Mucosa of gallbladder (tissue), 1 donor: ENCODE measurements at places on chromosomes 4 and X. TPM values are rescaled to one million over a fixed set of nuclear protein-coding genes. Genes with fewer than 3 reads are reported as not detected.
A peak's percentile ranks its signal among the peaks of the same experiment; 100 is the strongest.

DNA sequence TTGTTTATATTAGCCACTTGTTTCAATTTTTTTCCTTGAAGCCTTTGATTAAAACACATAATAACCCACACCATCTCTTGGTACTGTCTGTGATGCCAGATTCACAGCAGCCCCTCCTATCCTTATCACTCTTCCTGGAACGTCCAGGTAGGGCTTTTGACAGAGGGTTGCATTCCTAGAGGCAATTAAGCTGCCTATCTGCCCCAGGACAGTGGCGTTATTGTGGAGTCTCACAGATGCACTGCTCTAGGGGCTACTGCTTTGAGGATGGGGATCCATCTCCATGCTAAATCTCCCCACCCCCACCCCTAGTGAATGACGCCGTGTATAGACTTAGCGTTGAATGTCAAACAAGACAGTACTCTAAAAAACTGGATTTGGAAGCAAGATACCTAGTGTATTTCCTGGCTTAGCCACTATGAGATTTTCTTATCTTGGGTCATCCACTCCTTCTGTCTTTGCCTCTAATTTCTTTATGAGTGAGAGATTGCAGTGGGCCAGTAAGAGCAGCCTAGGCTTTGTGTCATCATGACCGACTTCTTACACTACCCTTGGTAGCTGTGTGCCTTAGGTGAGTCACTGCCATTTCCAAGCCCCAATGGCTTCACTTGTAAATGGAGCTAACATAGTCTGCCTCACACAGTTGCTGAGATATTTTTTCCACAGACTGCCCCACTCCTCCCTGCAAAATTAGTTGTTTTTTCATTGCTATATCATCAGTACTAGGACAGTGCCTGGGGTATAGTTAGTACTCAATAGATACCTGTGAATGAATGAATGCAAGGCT, 90.9 kb downstream of the EGF start:
- no peak for DNase-seq

Gene NHS
- 5.6 TPM for total RNA-seq

Gene PIR
- total RNA-seq, result 25.1 TPM

Gene DGAT2L6
- total RNA-seq, result not detected

DNA sequence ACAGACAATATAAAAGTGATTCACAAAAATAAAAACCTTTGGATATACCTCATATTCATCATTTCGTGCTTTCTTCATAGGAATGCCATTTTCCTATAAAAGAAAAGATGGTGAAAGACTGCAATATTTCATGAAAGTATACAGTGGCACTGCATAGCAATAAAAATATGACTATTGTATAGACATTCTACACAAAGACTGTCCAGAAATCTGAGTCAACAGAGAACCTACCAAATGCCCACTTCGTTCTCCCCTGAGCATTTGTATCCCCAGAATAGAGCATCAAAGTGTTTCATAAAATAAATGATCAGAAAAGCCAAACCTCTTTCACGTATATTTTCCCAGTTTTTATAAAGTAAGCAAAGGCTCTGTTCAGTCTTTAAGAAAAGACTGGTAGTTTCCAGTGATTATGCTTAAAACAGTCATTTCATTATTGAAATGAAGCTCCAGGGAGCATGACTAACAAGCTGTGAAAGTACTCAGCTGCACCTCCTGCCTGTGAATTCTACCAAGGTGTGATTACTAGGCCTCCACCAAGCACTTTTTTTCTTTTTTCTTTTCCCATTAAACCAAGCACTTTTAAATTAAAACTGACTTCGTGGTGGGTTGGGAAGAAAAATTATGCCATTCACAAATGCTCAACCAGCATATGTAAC, 20.2 kb downstream of the PPA2 start:
- DNase-seq, result no peak

DNA sequence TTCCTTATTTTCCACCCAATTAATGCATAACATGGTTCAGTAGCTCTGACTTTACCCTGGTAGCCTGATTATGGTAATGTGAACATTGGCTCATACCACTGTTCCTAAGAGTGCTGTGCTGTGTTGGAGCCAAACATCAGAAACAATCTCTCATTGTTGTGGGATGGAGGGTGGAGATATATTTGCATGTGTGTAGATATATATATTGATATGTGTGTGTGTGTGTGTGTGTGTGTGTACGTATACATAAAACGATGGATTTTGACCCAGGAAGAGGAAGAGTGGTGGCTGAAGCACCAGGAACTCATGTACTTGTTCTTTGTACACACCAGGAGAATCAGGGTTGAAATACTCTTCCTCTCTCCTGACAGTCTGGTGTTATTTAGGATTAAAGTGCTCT, 247.7 kb downstream of the IL15 start:
- DNase-seq, result no peak

Gene ARMCX4
- total RNA-seq, result 12.7 TPM

Gene MAGEC1
- not detected for total RNA-seq

- no peak for DNase-seq
These were observed 4.8 kb upstream of the DAPP1 start for GRCh38 chr4:99811850-99812249.

DNA sequence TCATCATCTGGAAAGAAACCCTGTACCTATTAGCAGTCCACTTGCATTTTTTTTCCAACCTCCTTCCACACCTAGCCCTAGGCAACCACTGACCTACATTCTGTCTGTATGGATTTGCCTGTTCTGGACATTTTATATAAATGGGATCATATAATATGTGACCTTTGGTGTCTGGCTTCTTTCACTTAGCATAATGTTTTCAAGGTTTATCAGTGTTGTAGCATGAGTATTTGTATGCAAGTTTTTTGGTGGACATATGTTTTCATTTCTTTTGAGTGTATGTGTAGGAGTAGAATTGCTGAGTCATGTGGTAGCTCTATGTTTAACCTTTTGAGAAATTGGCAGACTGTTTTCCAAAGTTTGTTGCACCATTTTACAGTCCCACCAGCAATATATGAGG, 198.6 kb downstream of the CEP135 start:
- DNase-seq, result no peak

Gene CFAP47
- total RNA-seq, result 0.17 TPM

DNA sequence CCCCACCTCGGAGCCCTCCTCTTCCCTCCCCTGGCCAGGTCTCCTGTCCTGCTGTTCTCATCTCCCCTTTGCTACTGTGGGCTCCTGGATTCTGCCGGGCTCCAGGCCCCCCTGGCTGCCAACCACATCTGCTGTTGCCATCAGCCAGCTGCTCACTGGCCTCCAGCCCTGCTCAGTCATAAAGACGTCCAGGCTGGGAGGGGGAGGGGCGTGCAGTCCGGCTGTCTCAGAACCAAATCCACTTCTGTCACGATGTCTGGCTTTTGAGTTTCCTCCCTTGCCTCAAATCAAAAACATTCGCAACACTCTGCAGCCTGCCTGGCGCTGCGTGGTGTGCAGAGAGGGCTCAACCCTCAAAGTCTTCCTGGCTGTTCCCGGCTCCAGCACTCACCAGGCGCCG, 7.1 kb downstream of the RASL11B start:
- DNase-seq, result peak; percentile 14

DNA sequence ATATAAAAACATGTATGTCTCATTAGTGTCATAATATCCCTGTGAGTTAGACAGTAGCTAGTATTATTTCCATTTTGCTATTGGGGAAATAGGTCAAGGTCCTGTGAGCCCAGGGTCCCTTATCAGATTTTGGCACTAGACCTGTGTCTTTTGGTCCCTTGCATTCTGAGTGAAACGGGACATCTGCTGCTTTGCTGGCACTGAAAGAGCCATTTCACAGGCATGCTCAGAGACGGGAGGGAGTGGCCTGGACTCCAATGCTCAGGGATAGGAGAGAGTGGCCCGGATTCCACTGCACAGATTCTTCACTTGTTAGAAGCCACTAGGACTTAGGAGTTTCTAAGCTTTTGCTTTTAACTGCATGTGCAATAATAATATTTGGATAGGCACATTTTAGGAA, 177.2 kb downstream of the TSPAN5 start:
- DNase-seq, result no peak

Gene DIAPH2
- total RNA-seq, result 17.6 TPM

- no peak for DNase-seq
These were observed 141.5 kb upstream of the SMAD1 start for GRCh38 chr4:145340071-145340675.

Gene RAI2
- total RNA-seq, result 45.7 TPM

GRCh38 chrX:19879735-19880378, 7.5 kb downstream of the SH3KBP1 start:
- no peak for DNase-seq

Gene TTC29
- not detected for total RNA-seq

Gene IL15
- 6.6 TPM for total RNA-seq

GRCh38 chr4:87309625-87310024, 13.1 kb downstream of the HSD17B13 start:
- no peak for DNase-seq

GRCh38 chrX:45322820-45323219, 122.1 kb upstream of the DIPK2B start:
- DNase-seq, result no peak

Gene MAGEC2
- not detected for total RNA-seq

Gene CRMP1
- 1.4 TPM for total RNA-seq

DNA sequence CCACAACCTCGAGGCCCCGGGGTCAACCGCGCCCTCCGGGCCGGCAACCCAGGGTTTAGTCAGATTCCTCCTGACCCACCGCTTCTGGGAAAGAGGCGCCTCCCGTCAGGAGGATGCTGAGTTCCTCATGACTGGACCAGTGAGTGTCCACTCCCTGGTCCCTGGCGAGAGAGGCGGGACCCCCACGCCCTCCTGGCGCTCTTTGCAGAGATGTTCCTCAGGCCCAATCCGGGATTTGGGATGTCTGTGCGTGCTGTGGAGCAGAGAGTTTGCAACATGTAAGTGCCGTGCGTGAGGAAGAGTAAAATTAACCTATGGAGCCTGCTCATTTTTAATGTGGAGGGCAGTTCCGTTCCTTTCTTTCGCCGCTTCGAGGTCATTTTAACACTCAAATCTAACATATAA, 824 bp upstream of the UGDH start:
- DNase-seq, result no peak

- no peak for DNase-seq
These were observed 47.4 kb downstream of the FREM3 start for GRCh38 chr4:143653031-143653430.

DNA sequence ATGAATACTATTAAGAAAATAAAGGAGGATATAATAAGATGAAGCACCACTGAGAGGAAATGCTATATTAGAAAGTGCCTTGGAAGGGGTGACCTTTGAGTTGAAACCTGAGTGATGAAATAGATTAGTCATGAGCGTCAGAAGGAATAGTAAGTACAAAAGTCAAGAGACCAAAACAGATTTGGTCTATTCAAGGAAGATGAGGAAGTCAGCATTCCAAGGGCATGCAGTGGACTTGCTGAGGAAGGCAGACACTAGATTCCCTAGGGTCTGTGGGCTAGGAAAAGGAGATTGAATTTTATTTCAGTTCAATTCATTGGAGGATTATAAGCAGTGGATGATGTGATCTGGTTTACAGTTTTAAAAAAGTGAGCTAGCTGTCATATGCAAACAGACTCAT, 73.0 kb upstream of the WDFY3 start:
- DNase-seq, result no peak

Gene PF4V1
- not detected for total RNA-seq

DNA sequence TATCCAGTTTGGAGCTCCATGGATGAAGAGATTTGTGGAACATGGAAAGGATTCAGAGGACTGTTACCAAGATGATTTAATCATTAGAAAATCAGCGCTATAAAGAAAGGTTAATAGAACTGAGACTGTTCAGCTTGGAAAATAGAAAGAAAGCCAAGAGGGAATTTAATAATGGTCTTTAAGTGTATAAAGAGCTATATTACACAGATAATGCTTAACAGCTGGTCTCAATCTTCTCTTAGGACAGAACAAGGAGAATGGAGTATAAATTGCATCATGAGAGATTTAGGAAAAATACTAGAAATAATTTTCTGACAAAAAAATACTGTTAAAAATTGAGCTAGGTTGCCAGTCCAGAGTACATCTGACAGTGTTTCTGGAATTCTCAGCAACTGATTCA, 91.3 kb upstream of the MAGEC2 start:
- no peak for DNase-seq
